Lower leg skin (tissue), 4 donors: ENCODE measurements at places on chromosomes 3 and 15.

DNA sequence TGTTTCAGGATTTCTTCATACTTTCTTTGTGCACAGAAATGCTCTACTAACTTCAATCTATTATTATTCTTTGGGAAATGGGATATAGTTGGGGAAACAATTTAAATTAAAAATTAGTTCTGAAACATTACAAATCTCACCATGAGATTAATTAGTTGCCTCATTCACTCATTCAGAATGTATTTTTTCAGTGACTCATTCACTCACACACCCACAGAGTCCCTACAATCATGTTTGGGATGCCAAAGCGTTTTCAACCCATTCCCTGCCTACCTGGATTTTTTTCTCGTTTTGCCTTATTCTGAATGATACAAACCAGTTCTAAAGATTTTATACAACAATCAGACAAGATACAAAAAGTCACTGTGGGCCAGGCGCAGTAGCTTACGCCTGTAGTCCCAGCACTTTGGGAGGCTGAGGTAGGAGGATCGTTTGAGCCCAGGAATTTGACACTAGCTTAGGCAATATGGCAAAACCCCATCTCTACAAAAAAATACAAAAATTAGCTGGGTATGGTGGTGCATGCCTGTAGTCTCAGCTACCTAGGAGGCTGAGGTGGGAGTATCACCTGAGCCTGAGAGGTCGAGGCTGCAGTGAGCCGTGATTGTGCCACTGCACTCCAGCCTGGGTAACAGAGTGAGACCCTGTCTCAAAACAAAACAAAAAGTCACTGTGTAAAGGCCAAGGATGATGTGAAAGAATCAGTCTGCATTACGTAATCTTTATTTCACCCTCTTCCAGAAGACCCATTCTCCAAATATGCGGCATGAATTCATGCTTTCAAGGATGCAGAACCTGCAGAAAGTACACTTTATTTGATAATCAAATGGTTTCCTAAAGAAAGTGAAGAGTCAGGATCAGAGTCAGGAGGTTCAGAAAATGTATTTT lies 34.8 kb upstream of the ARHGEF3 start:
- DNase-seq: no peak

GRCh38 chr3:8899876-8900460 lies 63.3 kb downstream of the RAD18 start:
- no peak for DNase-seq

GRCh38 chr15:96367311-96368200 lies 37.1 kb downstream of the NR2F2 start:
- DNase-seq: no peak

- no peak for DNase-seq
Observed at GRCh38 chr3:148366743-148367410, 330.8 kb upstream of the AGTR1 start.

GRCh38 chr3:195760345-195761122 lies 39.8 kb downstream of the MUC20 start:
- no peak for DNase-seq

DNA sequence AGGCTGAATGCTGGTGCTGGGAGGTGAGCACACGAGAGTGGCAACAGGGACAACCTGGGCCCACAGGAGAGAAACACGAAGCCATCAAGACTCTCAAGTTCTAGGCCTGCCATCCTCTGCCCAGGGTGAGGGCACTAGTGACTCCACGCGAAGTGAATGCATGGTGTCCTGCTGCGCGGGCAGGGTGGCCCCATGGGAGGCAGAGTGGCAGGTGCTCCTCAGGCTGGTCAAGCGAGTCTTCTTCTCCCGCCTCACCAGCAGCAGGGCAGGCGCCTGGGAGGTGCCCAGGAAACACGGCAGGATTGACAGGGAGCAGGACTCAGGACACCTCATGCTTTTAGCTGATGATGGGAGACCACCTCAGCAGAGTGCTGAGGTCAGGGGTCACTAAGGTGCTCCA lies 26.9 kb downstream of the STIMATE start:
- DNase-seq: no peak

DNA sequence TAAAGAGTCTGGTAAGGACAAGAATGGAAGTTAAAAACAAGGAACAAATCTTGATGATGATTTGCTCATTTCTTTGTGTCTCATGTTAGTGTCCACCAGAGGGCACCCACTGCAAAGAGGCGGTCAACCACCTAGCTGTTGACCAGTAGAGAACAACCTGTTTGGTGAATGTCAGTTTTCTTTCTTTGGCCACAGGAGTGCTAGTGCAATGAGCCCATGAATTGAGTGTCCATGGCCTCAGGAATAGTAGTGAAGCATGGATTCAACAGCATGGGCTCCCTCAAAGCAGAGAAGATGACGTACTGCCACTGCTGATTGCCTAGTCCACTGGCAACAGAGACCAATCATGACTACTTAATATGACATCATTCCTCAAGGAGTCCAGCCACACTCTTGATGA lies 10.7 kb upstream of the CNTN6 start:
- DNase-seq: peak; percentile 17

- DNase-seq: peak; percentile 80
Observed at GRCh38 chr15:90071220-90071807, 31.0 kb downstream of the IDH2 start.

DNA sequence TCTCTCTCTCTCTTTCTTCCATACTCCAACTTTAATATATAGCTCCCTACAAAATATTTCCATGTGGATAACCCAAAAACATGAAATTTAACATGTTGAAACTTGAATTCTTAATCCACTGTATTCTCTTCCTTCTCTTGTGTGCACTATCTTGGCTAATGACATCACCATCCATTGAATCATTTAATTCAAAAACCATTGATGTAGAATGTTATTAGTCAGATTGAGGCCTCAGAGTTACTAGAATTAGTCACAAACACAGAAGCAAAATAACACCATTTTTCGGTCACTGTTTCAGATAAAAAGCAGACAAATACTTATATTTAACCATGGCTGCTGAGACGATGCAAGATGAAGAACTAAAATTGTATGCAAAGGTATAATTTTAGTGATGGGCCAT lies 256.9 kb upstream of the LRRC3B start:
- no peak for DNase-seq

DNA sequence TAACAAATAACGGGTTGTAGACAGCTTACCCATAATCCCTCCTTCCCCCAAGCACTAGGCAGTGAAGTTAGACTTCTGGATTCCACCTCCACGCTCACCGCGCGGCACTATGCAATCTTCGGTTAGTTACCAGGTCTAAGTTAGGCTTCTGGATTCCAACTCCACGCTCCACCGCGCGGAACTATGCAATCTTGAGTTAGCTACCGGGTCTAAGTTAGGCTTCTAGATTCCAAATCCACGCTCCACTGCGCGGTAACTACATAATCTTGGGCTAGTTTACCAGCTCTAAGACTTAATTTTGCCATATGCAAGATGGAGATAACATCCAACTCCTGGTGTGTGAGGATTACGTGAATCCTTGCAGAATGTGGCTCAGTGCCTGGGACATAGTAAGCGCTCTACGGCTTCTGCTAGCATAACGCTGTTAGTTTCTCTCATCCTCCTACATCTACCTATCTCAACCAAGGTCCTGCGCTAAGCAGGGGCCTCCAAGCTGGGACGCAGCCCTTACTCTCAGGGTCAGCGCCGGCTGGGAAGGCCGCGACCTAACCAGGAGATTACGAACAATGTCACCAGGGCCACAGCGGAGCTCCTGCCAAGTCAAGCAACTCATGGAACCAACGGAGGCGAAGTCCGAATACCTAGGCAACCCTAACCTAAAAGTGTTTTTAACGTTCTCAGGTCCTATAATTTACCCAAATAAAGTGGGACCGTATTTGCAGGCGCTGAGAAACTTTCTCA lies 497 bp upstream of the RPLP1 start:
- DNase-seq: no peak

DNA sequence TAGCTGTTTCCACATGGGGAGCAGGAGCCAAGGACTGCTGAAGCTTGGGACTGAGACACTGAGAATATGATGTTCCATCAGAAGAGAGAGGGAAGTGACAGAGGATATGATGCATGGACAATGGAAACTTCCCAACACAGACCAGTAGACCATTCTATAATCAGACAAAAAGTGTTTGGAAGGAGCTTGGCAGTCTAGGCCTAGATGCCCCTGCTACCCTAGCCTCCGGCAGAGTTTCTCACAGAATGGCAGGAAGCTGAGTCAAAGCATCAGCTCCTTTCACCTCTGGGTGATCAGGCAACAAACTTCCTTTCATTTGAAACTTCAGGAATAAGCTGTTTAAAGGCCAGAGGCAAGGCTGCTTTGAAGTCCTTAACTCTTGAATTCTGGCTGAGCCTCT lies 222.0 kb downstream of the NEK10 start:
- DNase-seq: no peak

DNA sequence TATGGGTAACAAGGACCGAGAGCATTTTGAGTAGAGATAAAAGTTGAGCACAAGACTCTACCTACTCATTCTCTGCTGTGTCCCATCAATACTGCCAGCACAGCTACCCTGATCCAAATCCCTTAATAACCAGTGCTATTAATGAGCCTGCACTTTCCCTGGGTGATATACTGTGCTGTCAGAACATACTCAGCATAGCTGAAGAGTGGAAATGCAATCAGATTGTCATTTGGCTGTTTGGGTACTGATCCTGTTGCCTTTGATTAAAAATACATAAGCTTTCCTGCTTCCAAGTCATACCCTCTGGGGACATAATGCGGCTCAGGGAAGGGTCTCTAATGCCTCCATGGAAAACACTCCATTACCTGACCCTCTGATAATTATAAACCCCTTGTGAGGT lies 917.5 kb downstream of the SQOR start:
- no peak for DNase-seq

DNA sequence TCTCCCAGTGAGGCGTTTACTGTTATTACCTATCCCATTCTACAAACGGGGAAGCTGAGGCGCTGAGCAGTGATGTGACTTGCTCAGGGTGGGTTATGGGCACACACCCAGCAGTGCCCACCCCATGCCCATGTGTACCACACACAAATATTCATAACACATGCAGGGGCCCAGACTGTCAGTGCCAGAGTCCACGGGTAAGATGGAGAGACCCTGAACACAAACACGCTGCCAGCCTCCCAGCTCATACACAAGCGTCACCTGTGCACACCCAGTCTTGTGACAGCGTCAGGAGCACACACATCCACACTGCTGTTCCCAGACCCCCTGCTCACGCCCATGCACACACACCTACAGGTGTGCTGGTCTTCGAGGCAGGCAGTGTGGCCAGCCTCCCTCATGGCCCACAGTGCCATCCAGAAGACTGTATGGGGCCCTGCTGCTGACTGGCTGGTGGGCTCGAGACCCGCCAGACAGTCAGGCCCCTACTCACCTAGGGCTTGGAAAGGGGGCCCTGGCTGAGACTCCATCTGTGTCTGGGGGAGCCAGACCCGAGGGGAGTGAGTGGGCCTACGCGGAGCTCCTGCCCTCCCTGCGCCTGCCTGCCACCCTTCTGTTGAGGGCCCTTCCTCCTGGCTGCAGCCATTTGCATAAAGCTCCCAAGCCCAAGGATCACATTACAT lies 39.4 kb downstream of the DNAJB8 start:
- DNase-seq: no peak

DNA sequence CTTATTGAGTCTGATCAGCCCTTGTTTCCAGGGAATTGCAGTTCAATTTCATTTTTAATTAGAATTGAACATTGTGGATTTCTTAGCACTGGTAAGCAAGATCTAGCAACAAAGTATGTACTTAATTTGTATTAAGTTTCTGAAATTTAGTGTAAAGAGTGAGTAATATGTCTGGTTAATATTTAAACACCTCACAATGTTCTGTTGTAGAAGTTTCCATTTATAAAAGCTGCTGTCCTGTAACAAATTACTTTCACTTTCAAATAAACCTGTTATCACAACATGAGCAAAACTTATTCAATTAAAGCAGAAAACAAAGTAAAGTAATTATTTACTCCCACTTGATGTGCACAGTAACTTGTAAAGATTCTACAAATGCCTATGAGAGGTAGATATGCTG lies 448.5 kb downstream of the NAALADL2 start:
- no peak for DNase-seq
